ENCODE measurements at places on chromosomes 3 and 15.

GRCh38 chr3:101865751-101866509, 16.6 kb downstream of the NFKBIZ start:
- H3K27ac ChIP-seq: no peak overlapping the region
- no peak overlapping the region for H3K4me3 ChIP-seq
- peaks cover 5% of the 10 kb centered on the region for H3K36me3 ChIP-seq
- DNase-seq: no peak
- no peaks in the 10 kb centered on the region for H3K27me3 ChIP-seq

DNA sequence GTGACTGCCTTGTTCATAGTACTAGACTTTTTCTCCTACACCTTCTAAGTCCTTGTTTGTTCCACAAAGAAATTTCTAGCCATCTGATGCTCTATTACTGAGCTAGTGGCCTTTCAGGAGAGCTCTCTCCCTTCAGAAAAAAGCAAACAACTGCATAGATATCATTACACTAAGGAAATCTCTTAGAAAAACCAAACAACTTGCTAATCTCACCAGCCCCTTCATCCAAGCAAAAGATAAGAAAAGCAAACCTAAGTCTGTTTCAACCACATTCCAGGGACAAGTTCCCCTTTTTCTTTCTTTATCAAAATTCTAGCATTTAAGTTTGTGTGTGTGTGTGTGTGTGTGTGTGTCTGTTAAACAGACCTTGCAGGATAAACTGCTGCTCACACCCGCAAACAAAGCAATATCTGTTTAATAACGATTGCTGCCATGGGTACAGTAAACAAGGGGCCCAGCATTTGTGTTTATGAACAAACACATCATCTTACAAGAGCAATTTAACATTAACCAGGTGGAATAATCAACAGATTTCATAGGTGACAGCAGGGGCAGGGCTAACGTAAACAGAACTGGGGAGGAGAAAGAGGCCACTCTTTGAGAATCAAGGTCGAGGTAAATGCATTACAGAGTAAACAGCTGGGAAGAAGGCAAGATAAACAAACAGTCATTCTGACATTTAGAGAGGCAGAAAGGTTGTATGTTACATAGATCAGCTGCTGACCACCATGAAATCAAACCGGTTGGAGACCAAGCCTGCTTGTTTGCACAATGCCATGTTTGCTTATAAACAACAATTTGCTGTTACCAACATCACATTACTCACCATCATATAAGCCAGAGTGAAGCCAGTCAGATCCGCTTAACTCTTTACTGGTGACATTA, 375.1 kb downstream of the FOXP1 start:
- no peak overlapping the region for H3K4me3 ChIP-seq
- no peaks in the 10 kb centered on the region for H3K36me3 ChIP-seq
- peaks cover 8% of the 10 kb centered on the region for H3K4me1 ChIP-seq
- no peak for DNase-seq
- no peak overlapping the region for H3K27ac ChIP-seq

GRCh38 chr3:47041114-47041513, 61.6 kb downstream of the NBEAL2 start:
- H3K27ac ChIP-seq: no peak overlapping the region
- H3K4me1 ChIP-seq: no peaks in the 10 kb centered on the region
- no peaks in the 10 kb centered on the region for H3K36me3 ChIP-seq

DNA sequence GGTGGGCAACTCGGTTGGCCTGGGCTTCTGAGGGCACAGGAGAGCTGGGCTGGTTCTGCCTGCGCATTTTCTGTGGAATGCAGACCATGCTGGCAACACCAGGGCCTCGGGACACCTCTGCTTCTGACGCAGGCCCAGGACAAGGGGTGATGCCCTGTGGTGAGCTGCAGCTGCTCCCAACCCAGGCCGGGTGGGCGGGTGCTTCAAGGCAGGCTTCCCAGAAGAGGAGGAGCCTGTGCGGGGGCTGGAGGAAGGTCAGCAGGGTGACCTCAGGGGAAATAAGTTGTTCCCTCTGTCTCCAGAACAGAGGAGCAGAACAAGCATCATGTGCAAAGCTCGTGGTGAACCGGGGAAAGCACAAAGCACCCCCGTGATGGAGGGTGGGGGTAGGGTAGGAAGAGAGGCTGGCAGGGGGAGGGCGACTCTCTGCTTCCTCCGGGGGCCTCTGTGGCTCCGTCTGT, 11.0 kb upstream of the PLXNA1 start:
- no peaks in the 10 kb centered on the region for H3K4me1 ChIP-seq
- H3K27me3 ChIP-seq: peaks cover 4% of the 10 kb centered on the region
- H3K36me3 ChIP-seq: no peaks in the 10 kb centered on the region
- H3K4me3 ChIP-seq: no peak overlapping the region
- DNase-seq: peak; percentile 67
- H3K27ac ChIP-seq: no peak overlapping the region

DNA sequence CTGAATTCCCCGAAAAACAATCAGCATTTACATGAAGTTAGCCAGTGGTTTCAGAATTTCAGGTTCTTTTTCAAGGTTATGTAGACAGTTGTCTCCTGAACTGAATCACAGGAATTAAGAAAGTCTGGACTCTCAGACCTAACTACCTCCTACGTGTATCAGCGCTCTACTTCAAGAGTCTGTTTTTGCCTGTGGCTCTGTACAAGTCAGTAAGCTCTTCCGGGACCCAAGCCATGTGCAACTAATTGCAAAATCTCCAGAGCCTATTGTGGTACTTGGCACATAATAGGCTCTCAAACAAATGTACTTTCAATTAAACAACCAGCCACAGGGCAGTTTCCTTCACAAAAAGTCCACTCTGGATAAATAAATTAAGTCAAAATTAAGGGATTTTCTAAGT, 414.2 kb downstream of the PDCD6IP start:
- no peak for DNase-seq
- H3K36me3 ChIP-seq: no peaks in the 10 kb centered on the region
- H3K27ac ChIP-seq: no peak overlapping the region
- H3K27me3 ChIP-seq: no peaks in the 10 kb centered on the region

DNA sequence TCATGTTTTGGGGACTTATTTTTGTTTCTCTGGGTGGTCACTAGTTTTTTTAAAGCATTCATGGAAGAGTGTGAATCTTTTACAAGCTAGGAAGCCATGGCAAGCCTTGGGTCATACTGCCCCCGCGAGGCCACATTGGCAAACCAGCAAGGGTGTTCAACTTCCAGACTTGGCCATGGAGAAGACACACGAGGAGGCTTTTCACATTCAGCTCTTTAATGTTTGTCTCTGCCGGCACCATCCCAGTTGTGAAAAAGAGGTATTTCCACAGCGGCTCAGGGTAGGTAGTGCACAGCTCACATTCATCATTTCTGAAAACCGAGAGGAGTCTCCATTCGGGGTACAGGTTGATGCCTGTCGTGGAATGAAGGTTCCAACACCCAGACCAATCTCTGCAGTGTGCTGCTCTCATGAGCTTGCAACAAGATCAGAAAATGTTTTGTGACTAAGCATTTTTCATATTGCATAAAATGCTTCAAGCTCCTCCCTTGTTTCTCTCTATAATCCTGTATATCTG, 7.7 kb downstream of the CCR5 start:
- H3K4me1 ChIP-seq: peaks cover 5% of the 10 kb centered on the region
- H3K27ac ChIP-seq: no peak overlapping the region
- H3K27me3 ChIP-seq: no peaks in the 10 kb centered on the region
- no peak overlapping the region for H3K4me3 ChIP-seq
- DNase-seq: peak; percentile 66
- no peaks in the 10 kb centered on the region for H3K36me3 ChIP-seq

- no peak overlapping the region for H3K4me3 ChIP-seq
- H3K4me1 ChIP-seq: no peaks in the 10 kb centered on the region
- H3K27me3 ChIP-seq: no peaks in the 10 kb centered on the region
- no peak for DNase-seq
Observed at GRCh38 chr3:47089630-47090029, 74.3 kb downstream of the SETD2 start.

DNA sequence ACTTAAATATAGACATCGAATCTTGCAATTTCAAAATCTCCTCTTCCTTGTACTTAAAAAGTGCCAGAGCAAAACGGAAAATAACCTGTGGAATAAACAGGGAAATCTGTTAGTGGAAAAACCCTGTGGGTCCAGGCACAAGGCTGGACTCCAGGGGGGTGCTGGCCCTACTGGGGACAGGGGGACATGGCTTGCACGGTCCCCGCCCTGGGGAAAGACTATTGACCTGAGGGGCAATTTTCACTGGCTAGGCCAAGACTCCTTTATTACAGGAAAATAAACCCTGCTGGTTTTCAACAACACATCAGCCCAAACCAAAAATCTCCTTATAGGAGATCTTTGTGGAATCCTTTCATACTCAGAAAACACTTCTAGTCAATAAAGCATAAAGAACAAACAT, 75.9 kb downstream of the TBC1D2B start:
- H3K27me3 ChIP-seq: no peaks in the 10 kb centered on the region
- H3K4me3 ChIP-seq: no peak overlapping the region
- H3K27ac ChIP-seq: no peak overlapping the region
- no peak for DNase-seq

- DNase-seq: no peak
- no peak overlapping the region for H3K4me3 ChIP-seq
- no peaks in the 10 kb centered on the region for H3K4me1 ChIP-seq
- H3K36me3 ChIP-seq: no peaks in the 10 kb centered on the region
- peaks cover 44% of the 10 kb centered on the region for H3K27me3 ChIP-seq
Observed at GRCh38 chr3:160041465-160041864, 52.8 kb downstream of the IL12A start.

- no peaks in the 10 kb centered on the region for H3K27me3 ChIP-seq
- H3K4me1 ChIP-seq: peaks cover 13% of the 10 kb centered on the region
- no peak for DNase-seq
- H3K4me3 ChIP-seq: no peak overlapping the region
- H3K36me3 ChIP-seq: peaks cover 96% of the 10 kb centered on the region
Observed at GRCh38 chr15:52369455-52369854, 73.9 kb upstream of the MYO5C start.

All from heart right ventricle (tissue), 16 donors.